Activated CD8-positive, alpha-beta memory T cell treated with anti-CD3 and anti-CD28 coated beads for 1 hour (primary cell): ENCODE measurements at places on chromosomes 12 and 14.

DNA sequence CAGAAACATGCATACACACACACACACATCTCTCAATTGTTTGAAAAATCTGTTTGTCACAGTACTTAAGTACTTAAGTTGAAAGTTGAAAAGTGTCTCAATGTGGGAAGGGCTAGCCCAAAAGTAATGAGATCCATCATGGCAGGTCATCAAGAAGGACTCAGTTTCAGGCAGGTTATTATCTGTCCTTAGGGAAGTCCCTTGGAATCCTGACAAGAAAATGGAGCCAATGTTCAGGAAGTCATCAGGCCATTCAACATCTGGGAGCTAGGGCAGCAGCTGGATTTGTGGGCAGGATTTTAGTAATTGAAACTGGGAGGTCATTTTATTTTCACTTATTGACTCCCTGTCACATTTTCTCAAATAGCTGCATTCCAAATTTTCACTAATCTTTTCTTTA, 56.0 kb downstream of the MSRB3 start:
- DNase-seq: no peak

- DNase-seq: no peak
Measured at GRCh38 chr14:42047421-42048055, 440.9 kb downstream of the LRFN5 start.

GRCh38 chr14:99554184-99554583, 49.8 kb downstream of the CCDC85C start:
- no peak for DNase-seq

GRCh38 chr12:24027352-24027751, 77.9 kb upstream of the SOX5 start:
- DNase-seq: no peak

DNA sequence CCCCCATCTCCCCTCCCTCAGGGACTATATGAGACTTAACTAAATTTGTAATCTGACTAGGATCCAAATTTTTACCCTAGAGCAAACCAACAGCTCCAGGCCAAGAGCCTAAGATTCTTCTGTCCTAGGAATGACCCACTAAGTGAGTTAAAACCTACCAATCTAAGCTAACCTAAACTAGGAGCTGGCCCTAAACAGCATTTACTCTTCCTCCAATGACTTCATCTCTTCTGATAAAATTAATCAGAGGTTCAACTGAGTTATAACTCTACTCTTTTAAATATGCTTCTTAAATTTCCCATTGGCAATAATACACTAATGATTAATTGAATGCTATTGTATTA, 39.9 kb upstream of the TMPO start:
- DNase-seq: no peak

DNA sequence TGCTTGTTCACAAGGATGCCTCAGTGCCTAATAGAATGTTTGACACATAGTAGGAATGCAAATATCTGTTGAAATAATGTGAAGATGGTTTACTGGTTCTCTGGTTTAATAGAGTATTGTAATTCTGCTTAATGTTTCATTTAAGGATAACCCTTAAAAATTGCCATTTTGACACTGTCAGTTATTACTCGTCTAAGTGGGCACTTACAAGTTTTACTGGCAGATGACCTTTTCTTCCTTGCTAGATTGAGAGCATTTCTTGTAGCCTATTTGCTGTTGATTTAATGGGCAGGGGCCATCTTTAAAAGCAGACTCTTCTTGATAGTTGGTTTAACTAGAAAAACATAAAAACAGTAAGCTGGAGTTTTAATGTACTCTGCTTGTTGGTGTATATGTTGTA, 1.9 kb downstream of the TMEM263 start:
- DNase-seq: no peak

GRCh38 chr12:82964446-82964845, 277.7 kb downstream of the TMTC2 start:
- no peak for DNase-seq

GRCh38 chr14:94056579-94057308, 24.3 kb downstream of the DDX24 start:
- DNase-seq: no peak

DNA sequence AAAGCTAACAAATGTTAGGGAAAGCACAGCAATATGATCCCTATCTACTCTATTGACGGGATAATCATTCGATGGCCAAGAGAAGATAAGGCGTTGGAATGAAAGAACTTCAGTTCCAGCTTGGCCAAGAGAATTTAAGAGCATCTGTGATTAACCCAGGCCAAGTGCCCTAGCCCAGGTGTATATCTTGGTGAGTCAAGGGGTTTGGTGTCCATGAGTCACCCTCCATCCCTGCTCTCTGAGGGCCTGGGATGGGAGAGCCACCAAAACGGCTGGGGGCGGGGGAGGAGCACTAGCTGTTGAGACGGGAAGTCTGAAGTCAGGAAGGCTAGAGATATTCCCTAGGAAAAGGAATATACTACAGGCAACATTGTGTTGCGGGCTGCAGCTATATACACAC, 13.0 kb downstream of the TBPL2 start:
- DNase-seq: no peak

DNA sequence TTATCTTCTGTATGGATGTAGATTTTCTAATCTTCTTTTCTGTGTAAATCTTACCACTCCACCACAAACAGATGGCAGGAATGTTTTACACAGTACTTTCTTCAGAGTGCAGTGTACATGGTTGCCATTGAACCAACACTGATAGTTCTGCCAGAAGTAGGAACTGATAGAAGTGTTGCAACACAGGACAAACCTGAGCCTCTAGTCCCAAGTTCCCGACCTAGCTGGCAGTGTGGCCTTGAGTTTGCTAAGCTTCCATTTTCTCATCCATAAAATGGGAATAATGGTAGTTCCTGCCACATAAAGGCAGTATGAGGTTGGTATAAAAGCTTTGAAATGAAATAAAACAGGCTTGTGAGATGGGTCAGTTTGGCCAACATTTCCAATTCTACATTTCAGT, 50.8 kb upstream of the SAV1 start:
- DNase-seq: no peak

GRCh38 chr12:89525305-89525823, 483 bp downstream of the POC1B start:
- no peak for DNase-seq

DNA sequence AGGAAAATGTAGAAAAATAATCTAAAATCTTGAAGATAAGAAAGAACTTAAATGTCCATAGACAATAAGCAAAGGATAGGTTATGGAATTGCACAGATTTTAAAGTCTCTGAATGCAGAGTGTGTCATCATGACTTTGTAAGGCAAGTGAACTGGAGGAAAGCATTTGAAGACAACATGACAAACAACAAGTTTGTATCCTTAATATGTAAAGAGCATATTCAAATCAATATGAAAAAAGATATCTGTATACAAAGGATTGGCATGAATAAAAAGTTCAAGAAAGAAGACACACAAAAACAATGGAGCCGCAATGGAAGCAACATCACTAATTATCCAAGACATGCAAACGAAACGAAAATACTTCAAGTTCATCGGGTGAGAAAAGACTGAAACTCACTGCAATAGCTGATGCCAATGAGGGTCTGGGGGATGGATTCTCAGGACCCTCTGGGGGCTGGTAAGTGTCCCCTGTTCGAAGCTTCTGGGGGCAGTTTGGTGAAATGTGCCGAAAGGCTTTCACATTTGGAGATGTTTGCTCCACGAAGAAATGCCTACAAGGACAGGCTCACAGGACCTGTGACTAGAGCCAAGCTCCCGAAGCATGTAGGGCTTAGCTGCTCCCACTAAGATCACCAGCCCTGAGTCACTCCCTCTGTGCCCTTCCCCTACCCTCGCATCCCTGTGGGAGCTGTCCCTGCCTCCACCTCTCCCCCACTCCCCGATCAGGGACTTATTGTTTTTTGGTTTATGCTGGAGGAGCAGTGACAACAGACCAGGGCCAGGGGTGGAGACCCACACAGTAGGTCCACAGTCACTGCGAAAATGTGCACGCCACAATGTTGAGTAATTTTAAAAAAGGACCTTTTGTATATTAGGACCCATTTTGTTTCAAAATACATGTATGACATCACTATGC, 345.7 kb upstream of the SFSWAP start:
- DNase-seq: no peak

GRCh38 chr12:51788876-51789275, 59.6 kb downstream of the FIGNL2 start:
- no peak for DNase-seq

GRCh38 chr12:79648881-79649280, 41.9 kb downstream of the PAWR start:
- no peak for DNase-seq

DNA sequence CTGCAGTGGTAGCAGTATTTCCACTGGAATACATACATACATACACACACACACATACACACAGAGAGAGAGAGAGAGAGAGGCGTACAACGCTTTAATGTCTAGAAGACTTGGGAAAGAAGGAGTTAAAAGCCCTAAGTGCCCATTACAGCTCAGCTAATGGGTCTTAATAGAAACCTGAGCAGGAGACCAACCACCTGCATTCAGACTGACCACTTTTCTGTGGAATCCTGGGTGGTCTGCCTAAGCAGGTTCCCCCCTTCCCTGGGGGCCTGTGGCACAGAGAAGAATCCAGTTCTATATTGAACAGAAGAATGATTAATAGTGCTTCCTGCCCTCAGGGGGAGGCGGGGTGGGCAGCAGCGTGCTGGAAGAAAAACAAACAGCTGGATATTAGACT, 312.4 kb upstream of the PRKD1 start:
- no peak for DNase-seq

DNA sequence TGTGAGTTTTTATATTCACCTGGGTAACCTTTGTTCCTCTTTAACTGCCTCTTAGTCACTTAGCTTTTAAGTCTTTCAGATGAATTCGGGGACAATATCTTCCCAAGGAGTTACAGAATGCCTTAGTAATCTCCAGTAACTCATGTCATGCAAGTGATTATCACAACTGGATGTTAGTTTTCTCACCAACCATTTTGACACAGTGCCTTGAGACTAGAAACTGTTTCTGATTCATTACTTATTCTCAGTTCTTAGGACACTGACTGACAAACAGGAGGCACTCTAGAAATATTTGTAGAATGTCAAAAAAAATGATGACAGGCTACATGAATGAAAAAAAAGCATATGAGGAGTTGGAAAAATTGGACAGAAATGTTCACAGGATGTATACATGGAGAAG, 335.1 kb downstream of the ACSS3 start:
- DNase-seq: no peak

GRCh38 chr12:60539592-60539991, 943.8 kb downstream of the SLC16A7 start:
- no peak for DNase-seq

- DNase-seq: no peak
Measured at GRCh38 chr12:101750152-101750551, 10.9 kb upstream of the SYCP3 start.

DNA sequence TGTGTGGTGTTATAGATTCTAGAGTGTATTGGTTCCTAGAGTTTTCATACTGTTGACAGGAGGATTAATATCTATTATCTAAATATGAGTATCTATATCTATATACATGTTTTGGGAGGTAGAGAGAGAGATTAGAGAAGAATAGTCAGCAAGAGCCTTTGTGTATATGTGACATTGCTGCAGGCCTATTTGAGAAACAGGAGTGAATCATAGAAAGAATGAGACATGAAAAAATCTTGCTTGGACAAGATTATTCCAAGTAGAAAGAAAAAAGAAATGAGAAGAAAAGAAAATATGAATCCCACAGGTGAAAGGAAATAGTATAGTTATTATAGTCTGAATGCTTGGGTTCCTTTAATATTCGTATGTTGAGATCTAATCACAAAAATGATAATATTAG, 720.4 kb downstream of the RERGL start:
- no peak for DNase-seq

- DNase-seq: peak; percentile 40
Measured at GRCh38 chr12:104219908-104220404, 4.4 kb downstream of the TXNRD1 start.

- DNase-seq: no peak
Measured at GRCh38 chr14:34592623-34593022, 37.3 kb downstream of the SNX6 start.

DNA sequence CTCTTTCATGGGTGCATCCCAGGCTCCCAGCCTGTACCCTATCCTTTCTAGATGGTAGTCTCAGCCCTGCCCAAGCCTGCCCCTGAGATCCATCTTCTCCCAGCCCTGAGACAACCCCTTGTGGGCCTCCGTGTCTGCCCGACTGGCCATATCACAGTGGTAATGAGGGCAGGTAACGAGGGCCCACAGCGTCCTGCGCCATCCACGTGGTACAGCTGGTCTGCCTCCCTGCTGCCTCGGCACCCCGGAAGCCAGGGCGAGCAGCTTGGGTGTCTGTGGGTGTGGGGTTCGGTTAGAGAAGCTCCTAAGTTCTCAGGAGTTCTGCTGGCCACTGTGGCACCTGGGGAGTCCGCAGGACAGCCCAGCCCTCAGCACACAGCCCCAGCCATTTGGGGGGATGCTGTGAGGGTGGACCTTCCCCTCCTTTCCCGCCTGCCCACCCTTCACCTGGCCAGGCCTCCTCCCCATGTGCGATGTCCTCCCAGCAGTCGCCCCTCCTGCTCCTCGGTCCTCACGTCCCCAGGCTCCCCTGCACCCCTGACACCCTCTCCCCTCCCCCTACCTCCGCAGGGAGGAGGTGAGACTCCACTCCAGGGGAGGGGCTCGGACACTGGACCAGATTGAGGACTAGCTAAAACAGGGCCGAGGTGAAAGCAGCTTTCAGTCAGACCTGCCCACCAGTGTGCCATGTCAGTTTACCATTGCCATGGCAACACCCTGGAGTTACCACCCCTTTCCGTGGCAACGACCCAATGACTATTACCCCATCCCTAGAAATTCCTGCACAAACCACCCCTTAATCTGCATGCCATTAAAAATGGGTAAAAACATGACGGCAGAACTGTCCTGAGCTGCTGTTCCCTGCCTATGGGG, 69.0 kb downstream of the KIF26A start:
- no peak for DNase-seq

DNA sequence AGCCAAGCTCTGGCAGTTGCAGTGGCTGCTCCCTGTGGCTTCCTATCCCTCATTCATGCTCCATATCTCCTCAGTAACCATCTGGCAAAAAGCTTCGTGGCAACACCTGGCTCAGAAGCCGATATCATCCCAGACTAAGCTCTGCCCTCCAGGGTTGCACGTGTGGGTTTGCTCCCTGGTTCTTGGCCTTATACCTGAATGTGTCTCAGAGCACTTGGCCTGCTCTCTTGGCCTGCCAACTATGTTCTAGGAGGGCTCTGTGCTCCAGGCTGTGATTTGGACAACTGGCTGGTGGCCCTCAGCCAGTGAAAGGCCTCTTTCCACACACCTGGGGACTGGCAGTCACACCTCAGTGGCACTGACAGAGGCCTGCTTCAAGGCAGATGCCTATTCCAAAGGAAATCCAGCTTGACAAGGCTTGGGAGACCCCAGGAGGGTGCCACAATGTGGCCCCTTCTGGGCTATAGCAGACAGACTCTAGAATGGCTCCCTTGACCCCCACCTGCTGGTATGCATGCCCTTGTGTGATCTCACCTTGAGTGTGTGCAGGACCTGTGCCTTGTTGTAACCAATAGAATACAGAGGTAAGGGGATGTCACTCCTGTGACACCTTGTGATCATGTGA, 10.5 kb downstream of the PLD4 start:
- DNase-seq: no peak

DNA sequence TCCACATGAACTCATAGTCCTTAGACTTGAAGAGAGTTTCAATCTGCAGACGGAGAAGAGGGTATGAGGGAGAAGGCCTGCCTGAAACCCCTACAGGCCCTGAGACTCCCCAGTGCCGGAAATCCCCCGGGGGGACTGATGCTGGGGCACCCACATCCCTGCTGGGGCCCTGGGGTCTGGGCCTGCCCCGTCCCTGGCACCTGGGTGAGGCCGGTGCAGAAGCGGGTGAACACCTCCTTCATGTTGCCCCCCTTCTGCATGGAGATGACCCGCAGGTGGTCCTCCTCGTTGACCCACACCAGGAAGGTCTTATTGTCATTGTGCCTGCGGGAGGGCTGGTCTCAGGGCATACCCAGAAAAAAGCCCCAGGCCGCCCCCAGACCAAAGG, 2.4 kb downstream of the CKB start:
- DNase-seq: no peak
